ENCODE measurements at places on chromosomes 7 and 10.

GRCh38 chr7:124085179-124085578 lies 52.3 kb upstream of the TMEM229A start:
- DNase-seq, result no peak

DNA sequence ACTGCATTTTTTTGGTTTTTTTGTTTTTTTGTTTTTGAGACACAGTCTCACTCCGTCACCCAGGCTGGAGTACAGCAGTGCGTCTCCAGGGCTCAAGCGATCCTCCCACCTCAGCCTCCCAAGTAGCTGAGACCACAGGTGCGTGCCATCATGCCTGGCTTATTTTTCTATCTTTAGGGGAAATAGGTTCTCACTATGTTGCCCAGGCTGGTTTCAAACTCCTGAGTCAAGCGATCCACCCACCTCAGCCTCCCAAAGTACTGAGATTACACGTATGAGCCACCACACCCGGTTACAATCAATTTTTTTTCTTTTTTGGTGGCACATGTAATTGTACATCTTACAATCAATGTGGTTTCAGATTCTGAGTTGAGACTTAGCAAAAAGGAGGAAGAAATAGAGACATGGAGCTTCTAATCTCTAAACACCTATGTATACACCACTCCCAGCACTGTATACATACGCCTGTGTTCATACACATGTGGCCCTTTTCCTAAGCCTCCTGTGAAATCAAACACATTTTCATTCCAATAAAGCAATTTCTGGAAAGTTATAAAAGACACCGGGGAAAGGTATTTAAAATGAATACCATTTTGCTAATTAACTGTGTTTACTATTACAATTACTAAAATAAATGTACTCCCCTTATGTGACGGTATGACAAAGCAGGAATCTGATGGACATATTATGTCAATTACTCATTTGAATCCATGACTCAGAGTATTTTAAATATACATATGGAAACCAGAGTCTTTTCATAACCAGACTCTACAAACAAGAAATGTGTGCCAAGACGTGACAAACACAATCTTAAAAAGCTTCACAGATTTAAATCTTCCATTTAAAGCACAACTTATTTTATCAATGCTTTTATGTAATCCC lies 40.9 kb downstream of the SMURF1 start:
- DNase-seq, result no peak

- DNase-seq, result no peak
These were observed 64.9 kb downstream of the TBXAS1 start for GRCh38 chr7:139893999-139894398.

DNA sequence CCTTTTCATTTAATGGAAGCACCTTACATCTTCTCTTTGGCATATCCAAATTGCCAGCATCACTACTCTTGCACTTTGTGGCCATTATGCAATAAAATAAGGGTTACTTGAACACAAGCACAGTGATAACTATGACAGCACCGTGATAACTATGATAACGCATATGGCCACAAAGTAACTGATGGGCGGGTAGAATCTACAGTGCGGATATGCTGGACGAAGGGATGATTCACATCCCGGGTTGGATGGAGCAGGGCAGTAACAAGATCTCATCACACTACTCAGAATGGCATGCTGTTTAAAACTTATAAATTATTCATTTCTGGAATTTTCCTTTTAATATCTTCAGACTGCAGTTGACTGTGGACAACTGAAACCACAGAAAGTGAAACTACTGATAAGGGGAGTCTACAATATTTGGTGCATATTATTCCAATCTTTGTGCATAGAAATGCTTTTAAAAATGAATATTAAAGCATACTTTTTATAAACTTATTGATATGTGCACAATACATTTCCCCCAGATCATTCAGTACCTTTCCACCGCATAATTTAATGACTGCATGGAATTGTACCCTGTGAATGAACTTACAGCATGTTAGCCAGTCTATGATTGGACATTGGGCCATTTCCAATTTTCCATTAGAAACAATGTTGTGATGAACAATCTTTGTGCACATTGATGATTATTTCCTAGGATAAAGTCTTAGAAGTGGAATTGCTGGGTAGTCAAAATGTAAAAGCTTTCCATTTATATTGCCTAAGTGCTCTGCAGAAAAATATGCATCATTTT lies 136.4 kb downstream of the WNT2 start:
- no peak for DNase-seq

GRCh38 chr10:14491811-14492210 lies 161.1 kb upstream of the FRMD4A start:
- DNase-seq, result no peak

DNA sequence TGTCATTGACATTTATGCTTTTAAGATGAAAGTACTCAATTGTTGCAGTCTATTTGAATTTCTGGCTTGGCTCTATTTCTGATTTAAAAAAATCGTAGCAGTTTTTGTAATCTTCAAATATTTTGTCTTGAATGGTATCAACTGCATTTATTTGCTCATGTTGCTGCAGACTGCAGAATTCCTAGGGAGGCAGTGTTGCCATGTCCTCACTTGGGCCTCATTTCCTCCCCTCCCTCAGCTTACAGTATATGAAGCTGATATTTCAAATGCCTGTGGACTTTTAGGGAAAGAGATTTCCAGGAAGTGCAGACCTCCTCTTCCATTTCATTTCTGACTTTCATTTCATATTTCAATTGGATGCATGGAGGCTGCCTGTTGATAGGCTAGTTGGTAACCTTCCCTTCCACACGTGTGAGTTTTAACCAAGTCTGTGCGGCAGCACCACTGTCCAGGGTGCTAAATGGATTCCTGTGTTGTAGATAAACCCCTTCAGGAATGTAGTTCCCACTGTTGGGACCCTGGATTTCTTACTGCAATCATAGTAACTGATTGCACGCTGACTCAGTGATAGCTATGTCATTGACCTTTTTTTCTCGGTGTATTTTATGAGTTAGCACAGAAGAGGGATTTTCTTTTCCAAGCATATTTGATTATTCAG lies 17.5 kb downstream of the VPS50 start:
- no peak for DNase-seq

DNA sequence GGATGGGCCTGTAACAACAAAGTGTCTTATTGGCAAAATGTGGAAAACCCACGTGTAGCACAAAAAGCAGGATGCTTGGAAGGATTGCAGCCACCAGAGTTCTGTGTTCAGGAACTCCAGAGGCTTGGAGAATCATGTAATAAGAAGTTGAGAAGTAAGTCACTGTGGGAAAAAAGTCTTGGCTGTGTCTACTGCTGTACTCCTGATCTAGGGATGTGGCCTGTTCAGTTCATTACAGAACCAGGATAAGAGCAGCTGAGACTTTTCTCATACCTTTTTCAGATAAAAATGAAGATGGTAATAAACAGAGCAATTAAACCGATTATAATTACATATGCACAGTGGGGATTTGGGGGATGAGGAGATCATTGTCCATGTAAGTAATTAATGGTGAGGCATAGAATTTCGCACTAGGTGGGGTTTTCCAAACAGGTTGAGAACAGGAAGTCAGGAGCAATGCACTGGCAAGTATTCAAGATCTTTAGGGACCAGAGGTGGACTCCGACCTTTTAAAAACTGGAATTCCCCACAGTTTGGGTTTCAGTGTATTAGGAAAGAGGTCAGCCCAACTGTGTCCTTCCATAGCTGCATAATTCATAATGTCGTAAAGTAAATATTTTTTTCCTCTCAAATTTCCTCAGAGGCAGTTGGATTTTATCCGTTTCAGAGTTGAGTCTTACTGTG lies 281.7 kb downstream of the FRMD4A start:
- no peak for DNase-seq
